ENCODE measurements at places on chromosomes 2 and 18. TPM values are rescaled to one million over a fixed set of nuclear protein-coding genes. Genes with fewer than 3 reads are reported as not detected.

The ATOH8 gene
- 0.55 TPM for total RNA-seq

The MAP3K19 gene
- not detected for total RNA-seq

The EMILIN1 gene
- total RNA-seq = 0.78 TPM

The RPRM gene
- total RNA-seq = not detected

The TGFA gene
- not detected for total RNA-seq

The ANKRD30BL gene
- not detected for total RNA-seq

The FSHR gene
- not detected for total RNA-seq

The EVX2 gene
- total RNA-seq = not detected

The ABCG8 gene
- not detected for total RNA-seq

The ST6GAL2 gene
- total RNA-seq = not detected

The TXNDC2 gene
- 0.30 TPM for total RNA-seq

The HJURP gene
- total RNA-seq = 129 TPM

The B3GNT7 gene
- 0.15 TPM for total RNA-seq

The PROM2 gene
- 0.15 TPM for total RNA-seq

The OR6B3 gene
- total RNA-seq = not detected
